Activated gamma-delta T cell treated with Interleukin-2 at 50 U/mL for 16 hours (primary cell): ENCODE measurements at places on chromosomes 4 and X.

- DNase-seq, result no peak
Observed at GRCh38 chr4:166123546-166123945, 250.5 kb downstream of the TLL1 start.

- no peak for DNase-seq
Observed at GRCh38 chr4:51884055-51884454, 41.1 kb downstream of the DCUN1D4 start.

GRCh38 chr4:139853309-139853708 is 187.7 kb downstream of the MGST2 start:
- DNase-seq, result no peak

GRCh38 chr4:6204871-6205566 is 4.7 kb upstream of the JAKMIP1 start:
- no peak for DNase-seq

- no peak for DNase-seq
Observed at GRCh38 chr4:184370711-184371389, 103.5 kb downstream of the IRF2 start.

- DNase-seq, result no peak
Observed at GRCh38 chr4:38099908-38100407, 139.8 kb downstream of the PTTG2 start.

DNA sequence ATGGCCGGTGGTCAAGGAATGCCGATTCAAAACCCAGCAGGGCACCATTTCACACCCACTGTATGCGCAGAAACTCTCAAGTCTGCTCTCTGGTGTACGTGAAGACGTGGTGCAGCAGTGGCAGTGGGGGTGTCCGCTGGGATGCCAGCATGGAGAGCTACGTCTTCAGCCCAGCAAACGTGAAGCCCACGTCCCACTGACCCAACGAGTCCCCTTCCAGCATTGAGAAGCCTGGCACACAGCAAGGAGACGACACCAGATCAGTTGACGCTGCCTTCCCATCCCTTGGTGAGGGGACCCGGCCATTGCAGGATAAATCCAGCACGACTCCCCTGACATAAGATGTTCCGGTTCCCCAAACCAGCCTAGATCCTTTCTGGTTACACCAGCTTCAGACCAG is 2.2 kb upstream of the PLXNB3 start:
- no peak for DNase-seq

DNA sequence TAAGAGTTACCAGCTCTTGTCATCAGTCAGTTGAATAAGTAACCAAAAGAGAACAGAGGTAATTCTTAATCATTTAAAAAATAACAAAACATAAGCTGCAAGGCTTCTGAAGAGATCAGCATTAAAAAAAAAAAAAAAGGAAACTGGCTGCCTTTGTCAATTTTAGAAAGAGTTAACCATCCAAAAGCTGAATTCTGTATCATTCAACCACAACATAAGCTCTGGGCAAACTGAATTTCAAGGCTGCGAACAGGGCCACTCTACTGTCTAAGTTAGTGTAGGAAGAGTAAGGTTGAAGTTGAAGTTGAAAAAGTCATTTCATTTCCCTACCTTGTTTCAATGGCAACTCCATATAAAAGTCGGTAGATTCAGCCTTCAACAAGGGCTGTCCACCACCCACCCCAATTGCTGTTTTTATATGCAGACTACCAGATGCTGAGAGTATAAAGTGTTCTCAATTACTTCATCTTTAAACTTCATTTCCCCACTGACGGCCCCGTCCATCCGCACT is 1.1 kb upstream of the LIN54 start:
- no peak for DNase-seq

DNA sequence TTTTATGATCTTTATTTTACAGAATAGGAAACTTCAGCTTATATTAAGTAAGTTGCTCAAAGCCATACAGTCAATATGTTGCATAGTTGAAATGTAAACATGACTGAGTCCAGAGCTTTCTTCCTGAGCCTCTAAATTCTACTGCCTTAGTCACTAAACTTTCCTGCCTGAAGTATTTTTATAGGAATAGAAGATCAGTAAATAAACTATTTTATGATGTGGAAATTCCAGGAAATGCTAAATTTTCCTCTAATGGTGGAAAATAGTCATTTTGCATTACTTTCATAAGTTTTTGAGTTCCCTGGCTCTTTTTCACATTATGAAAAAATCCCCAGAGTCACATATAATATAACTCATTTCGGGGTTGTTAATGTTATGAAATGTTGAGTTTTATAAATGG is 182.8 kb downstream of the BANK1 start:
- no peak for DNase-seq

DNA sequence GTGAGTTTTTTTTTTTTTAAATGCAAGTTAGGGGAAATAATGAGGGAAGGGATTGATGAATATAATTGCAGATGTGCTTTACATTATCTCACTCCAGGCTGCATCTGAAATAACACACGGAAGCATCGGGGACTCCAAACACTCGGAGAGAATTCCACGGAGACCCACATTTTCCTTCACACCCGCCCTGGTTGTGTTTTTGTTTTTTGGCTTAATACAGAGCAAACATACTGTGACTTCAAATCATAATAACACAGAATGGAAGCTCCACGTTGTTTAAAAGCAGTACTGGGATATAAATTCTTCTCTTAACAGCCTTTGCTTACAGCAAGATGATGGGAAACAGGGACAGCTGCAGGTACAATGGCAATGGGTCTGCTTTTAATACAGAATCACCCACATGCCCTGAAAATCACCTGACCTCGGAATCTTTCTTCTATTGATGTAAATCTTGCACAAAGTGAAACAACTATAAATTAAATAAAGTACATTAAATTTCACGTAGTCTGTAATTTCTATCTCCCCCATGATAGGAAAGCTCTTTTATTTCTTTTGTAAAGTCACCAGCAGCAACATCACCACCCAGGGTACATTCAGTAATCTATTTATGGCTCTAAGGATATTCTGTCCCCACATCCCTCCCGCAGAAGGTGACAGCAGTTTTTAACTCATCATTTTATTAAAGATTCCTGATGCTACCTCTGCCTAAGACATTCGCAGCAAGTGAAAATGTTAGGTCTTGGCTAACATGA is 119.3 kb downstream of the ZNF827 start:
- DNase-seq, result no peak

DNA sequence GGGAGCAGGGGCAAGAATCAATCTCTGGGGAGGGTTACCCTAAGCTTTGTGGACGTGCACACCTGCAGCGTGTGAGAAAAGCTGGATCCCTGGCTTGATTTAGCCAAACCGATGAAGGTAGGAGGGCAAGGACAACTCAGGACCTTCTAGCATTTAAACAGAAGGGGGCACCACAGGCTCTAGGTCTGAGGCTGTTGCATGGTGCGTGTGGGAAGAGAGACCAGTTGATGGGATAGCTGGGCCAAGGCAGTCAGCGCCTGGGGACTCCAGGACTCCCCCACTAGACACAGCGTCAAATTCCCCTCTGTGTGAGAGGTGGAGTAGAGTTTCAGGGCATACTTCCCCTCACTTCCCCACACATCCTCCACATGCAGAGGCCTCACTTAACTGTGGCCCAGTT is 4.3 kb downstream of the GABRQ start:
- DNase-seq, result no peak

DNA sequence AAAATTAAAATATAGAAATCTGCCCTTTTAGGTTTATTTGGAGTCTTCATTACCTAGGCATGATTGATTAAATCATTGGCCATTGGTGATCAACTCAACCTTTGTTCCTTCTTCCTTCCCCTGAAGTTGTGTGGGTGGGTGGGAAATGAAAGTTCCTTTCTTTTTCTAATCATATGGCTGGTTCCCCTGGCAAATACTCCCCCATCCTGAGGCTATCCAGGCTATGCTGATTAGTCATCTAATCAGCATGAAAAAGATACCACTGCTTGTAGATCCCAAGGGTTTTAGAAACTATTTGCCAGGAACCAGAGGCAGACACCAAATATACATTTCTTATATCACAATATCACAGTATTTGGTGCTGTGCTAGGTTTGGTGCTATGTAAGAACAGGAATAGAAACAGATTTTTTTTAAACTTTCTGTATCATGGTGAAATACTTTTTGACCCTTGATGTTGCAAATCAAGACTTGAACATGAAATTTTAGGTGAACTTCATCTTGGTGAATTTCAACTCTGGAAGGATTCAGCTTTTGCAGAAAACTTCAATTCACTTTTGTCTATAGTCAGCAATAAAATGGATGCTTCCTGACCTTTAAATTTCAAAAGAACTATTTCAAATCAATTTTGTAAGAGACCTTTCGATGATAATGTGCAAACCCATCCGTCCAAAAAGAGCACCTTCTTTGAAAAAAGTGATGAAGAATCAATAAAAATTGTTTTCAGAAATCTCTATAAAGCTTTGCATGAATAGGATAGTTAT is 71.1 kb downstream of the CCSER1 start:
- DNase-seq, result no peak

DNA sequence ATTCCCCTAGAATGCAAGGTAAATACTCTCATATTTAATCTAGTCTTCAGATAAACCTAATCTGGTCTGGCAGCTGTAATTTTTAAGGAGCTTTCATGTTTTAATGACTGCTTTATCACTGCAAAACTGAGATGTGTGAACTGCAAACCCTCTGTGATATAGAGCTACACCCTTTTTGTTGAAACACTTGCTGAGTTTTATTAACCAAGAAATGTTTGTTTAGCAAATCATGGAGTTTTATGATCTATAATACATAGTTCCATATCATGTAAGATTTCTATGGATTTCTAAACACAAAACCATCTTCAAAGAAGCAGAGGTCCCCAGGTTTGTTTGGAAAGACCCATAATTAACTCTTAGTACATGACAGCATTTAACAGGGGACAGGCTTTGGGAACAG is 126.4 kb downstream of the BTC start:
- no peak for DNase-seq
